ENCODE measurements at places on chromosomes 3 and 15.

GRCh38 chr3:168558728-168559411 lies 463.1 kb upstream of the GOLIM4 start:
- no peak for DNase-seq

DNA sequence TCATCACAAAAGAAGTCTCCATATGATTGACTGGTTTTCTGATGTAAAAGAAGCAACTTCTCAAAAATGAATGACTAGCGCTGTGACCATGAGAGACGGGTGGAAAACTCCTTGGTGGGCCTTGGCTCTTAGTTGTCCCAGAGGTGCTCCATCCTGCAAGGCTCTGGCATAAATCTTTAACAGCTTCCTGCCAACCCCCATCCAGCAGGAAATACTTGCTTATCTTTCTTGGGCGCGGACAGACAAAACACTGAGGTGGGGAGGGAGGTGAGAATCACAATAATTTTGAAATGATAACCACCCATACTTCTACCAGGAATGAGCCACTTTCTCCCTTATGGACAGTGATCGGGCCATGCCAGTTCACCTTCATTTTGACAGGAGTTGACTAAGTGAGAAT lies 128.6 kb downstream of the STT3B start:
- no peak for DNase-seq

DNA sequence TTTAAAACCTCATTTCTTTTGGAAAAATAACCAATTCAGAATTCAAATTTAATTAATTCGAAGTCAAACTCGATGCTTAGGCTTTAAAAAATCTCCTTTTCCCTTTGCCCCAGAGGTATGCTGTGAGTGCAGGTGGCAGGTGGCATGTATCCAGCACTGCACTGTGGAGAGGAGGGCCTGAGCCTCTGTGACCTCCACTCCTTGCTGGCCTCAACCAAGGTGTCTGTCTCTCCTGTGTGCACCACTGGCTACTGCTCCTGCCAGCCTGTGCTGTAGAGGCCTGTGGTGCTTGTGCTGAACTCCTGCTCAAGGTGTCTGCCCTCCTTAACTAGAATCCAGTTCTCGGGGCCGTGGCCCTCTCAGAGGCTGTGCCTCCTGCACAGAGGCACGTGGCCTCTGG lies 56.2 kb upstream of the NEDD4 start:
- no peak for DNase-seq

DNA sequence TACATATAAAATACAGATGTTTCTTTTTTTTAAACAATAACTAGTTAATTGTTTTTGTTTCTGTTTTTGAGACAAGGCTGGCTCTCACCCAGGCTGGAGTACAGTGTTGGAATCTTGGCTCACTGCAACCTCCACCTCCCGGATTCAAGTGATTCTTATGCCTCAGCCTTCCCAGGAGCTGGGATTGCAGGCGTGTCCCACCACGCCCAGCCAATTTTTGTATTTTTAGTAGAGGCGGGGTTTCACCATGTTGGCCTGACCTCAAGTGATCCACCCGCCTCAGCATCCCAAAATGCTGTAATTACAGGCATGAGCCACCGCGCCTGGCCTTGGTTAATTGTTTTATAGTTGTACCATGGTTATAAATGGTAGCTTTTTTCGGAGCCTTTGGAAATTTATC lies 72.3 kb downstream of the PIAS1 start:
- DNase-seq: no peak

GRCh38 chr3:124256156-124256555 lies 264.2 kb upstream of the ROPN1 start:
- DNase-seq: no peak

- DNase-seq: no peak
Observed at GRCh38 chr15:48486228-48486627, 155.0 kb downstream of the DUT start.

- DNase-seq: no peak
Observed at GRCh38 chr15:59998950-59999611, 5.0 kb upstream of the FOXB1 start.

Measured in activated CD8-positive, alpha-beta memory T cell treated with anti-CD3 and anti-CD28 coated beads for 1 hour (primary cell).